ENCODE measurements at places on chromosomes 3 and 15.

DNA sequence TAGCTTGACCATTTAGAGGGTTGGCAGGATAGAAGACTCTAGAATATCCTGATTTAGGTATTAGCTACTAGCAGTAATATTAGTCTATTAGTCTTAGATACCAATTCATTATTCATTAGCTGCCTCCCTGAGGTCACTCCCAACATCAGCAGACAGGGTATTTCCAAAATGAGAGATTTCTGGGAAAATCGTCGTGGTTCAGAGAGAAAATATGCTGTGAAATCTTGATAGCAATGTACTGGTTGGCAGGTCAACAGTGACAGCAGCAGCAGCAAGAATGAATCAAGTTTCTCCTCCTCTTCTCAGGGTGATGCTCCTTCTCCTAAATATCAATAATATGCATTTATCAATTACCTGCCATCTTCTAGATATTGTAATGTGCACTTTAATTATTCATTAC lies 41.3 kb upstream of the ROBO1 start:
- no peak for DNase-seq

DNA sequence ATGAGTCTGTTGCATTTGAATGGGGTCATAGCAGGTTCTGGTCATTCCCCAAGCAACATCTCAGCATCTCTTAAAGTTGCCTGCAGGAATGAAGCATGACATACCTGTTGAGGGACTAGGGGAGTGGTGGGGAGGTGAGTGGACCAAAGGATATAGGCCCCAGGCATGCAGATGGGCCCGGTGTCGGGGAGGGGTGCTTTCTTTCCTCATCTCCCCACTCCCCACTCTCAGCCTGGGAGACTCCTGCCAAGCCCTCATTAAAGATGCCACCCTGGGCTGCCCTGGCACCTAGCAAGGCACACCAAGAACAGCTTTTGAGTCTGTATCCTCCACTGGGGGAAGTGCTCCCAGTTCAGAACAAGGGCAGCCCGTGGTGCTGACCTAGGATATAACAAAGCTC lies 54.2 kb downstream of the GRIP2 start:
- DNase-seq: no peak

DNA sequence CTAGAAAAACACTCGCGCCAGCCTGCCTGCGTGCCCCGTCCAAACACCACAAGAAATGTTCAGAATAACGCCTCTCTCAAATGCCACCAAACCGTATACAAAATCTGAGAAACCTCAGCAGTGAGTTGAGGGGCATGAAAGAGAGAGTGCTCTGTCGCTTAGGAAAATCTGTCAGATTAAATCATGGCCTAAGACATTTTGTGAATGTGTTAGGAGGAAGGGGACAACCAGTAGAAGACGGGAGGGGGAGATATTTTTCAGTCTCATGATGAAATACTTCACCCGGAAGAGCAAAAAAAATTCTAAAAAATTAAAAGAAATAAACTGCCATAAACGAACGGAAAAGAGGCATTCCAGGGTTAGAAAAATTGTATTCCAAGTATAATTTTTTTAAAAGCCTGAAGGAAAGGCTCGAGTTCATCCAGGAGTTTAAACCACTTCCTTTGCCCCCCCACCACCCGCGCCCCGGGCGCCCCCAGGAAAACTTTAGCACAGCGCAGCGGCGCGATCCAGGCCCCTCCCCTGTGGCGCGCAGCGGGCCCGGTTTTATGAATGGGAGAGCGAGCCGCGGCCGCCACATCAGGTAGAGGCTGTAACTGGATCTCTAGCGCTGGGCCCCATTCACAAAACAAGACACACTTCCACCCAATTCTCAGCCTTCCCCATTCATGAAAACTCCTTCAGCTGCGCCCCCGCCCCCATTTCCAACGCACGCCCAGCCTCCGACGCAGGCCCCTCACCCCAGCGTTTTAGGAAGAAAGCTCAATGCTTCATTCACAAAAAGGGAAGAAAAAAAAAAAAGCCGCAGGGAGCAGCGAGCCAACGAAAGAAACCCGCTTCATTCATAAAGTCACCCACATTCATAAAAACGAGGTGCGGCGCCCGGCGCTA lies 1.4 kb downstream of the ETV5 start:
- peak; percentile 85 for DNase-seq

DNA sequence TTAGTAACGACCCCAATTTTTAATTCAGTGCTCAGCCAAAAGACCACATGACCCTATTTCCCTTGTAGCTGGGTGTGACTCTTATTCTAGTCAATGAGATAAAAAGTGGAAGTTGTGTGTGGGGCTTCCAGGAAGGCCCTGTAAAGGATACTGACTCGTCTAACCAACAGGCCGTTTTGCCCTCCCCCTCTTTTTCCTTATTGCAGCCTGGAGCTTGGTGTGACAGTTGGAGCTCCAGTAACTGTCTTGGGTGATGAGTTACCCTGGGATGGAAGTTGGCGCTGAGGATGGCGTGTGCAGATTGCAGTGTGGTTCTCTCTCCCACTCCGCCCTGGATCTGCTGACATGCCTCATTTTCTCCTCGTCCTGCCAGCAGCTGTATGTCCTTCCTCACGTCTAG lies 209.3 kb upstream of the PROK2 start:
- no peak for DNase-seq

- no peak for DNase-seq
Observed at GRCh38 chr3:40306336-40306735, 3.2 kb upstream of the EIF1B start.

- DNase-seq: no peak
Observed at GRCh38 chr3:195111319-195111705, 159.6 kb downstream of the XXYLT1 start.

GRCh38 chr15:80838012-80838411 lies 58.8 kb downstream of the CEMIP start:
- no peak for DNase-seq

Data from femur (tissue), 1 donor.